ENCODE measurements at places on chromosomes 16 and 17.
A peak's percentile ranks its signal among the peaks of the same experiment; 100 is the strongest.

DNA sequence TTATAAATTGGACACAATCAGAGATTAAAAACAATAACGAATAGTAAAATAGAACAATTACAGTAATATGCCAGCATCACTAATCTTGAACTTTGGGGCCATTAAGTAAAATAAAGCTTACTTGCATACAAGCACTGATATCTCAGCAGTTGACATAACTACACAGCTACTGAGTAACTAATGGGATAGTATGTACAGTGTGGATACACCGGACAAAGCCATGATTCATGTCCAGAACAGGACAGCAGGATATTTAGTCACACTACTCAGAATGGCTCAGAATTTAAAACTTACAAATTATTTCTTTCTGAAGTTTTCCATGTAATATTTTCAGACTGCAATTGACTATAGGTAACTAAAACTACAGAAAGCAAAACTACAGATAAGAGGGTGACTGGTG lies 427.5 kb downstream of the CDH13 start:
- no peak for DNase-seq

GRCh38 chr17:48160177-48161081 lies 52.9 kb downstream of the SNX11 start:
- no peak for DNase-seq

DNA sequence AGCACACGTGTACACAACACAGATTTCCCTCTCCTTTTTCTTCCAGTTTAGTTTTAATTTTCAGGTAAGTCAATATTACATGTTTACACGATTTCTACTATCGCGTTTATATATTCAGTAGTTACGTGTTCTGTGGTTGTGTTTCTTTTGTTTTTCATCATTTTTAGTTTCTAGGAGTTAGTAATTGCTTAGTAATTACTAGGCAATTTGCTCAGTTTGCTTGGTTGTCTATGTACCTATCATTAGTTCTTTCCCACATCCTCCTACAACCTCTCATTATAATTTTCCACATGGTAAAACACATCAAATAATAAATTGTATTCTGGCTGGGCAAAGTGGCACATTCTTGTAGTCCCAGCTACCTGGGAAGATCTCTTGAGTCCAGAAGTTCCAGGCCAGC lies 24.6 kb upstream of the GUCY2D start:
- no peak for DNase-seq

DNA sequence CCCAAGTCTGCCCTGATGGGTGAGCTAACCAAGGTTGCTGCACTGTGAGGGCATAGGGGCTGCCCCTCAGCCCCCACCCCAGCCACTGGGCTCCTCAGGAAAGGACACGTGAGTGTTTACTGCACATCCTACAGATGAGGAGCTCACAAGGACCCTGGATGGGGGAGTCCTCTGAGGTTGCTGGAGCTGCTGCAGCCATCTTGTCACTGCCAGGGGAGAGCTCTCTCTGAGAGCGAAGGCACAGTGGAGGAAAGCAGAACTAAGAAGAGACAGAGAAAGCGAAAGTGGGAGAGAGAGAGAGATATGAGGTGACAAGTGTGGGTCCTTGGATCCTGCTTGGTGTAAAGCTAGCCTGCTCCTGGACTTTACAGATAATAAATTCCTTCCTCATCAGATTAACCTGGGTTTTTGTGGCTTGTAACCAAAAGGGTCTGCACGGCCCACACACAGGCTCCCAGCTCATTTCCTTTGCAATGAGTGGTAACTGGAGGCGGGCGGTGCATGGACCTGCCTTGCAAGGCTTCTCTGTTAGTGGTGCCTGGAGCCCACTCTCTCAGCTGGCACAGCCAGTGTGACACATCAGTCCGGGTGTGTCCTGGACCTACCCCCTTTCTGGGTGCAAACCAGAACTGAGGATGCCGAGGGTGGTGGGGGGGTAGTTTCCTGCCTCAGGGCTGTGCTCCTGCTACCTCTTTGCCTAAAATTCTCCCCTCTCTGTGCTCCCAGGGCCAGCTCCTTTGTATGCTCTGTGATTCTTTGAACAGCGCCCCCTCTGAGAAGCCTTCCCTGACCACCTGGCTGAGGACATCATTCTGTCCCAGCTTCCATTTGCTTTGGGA lies 14.2 kb downstream of the SNX20 start:
- DNase-seq = no peak

DNA sequence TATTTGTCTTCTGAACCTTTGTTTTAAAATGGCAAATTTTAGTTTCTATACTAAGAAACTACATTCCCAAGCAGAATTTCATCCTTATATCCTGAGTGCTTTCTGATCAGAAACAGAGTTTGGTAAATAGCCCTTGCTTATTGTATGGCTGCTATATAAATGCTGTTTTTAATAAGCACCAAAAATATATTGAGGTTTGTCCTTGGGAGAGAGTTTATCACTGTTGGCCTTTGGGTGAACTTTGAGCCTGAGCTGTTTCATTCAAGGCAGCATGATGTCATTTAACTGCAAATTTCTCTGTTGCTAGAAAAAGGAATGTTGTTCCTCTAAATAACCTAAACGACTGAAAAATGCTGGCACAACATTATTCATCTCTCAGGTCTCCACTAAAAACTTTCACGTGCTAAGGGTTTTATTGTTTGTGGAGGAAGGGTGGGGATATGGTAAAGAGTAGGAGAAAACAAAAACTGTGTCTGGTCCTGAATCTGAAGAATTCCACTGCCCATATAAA lies 334.3 kb upstream of the TBX2 start:
- DNase-seq = peak; percentile 48

GRCh38 chr16:85491058-85491771 lies 121.9 kb upstream of the GSE1 start:
- DNase-seq = peak; percentile 78

- no peak for DNase-seq
Measured at GRCh38 chr16:86931410-86931941, 353.1 kb downstream of the FOXL1 start.

DNA sequence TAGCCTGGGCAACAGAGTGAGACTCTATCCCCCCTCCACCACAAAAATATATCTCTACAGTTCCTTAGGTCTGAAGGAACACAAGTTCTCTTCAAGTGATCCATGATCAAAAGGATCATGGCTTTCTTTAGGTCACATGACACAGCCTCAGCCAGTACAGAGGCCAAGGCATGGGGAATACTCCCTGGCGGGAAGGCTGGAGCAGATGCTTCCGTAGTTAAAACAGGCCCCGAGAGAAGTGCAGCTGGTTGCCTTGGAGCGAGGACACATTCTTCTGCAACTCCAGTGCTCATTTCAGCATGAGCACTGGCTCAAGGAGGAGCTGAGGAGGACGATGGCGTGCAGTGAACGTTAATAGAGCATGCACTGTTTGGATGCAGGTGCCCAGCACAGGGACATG lies 13.5 kb downstream of the CDIP1 start:
- no peak for DNase-seq

- no peak for DNase-seq
Measured at GRCh38 chr17:69819316-69820087, 255.5 kb upstream of the KCNJ16 start.

DNA sequence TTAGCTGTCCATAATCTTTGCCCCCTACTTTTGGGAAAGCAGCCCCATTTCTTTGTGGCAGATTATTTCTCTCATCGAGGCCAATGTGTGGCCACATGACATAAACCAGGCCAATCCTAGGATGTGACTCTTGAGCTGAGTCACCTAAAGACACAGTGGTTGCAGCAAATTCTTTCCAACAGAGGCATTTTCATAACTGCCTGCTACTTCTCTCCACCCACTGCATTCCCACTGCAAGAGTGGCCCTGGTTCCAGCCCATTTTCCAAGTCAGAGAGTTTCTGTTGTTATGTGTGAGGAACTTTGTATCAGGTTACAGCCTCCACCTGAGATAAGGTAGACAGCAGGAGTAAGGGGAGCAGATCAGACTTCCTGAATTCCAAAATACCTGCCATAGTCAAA lies 195.2 kb downstream of the RGS9 start:
- DNase-seq = no peak

DNA sequence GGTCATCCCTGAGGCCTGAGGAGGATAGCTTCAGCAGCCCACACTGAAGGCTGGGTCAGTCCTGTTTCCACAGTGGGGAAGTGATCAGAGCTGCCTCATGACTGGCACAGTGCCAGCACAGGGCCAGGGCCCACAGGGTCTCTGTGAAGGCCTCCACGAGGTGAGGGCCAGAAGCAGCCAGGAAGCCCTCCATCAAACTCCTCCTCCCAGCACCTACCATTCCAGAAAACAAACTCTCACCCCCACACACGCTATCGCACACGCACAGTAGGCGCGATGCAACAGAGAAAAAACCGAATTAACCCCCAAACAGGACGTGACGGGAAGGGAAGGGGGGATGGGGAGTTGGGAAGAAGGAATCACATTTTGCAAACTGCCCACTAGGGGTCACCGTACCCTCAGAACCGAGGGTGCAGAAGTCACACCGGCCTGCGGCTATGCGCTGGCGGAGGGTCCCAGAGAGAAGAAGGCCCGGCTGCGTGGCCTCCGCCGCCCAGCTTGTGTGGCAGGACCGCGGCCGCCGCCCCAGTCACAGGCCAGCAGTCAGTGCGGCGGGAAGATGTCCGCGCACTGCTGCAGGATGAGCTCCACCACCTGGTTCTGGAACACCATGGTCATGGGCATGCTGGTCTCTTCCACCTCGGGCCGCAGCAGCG lies 37.6 kb downstream of the ARHGAP27 start:
- peak; percentile 88 for DNase-seq

DNA sequence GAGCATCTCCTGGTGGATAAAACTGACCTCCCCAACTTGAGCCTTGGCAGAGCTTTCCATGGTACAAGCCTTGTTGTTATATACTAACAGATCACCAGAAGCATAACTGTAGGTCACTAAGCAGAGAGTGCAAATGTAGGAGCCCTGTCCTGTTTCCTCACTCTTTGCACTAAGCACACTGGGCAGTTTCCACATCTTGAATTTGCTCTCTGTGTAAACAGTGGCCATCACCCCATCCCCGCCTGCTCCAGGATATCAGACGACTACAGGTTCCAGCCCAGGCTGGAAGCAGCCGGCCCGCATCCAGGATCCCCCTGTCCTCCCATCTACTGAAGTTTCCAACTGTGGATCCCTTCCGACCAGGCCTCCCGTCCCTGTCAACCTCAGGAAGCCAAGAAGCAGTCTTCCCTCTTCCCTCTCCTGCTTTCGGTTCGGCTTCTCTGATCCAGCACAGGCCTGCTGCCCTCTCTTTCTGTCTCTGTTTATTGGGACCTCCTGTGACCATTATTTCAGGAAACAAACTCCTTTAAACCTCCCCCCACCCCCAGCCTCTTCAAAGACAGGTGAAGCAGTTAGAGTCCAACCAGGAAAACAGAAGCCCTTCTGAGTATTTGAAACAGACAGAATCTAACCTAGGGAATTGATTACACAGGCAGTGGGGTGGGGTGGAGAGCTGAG lies 22.6 kb upstream of the CACNG4 start:
- DNase-seq = no peak

DNA sequence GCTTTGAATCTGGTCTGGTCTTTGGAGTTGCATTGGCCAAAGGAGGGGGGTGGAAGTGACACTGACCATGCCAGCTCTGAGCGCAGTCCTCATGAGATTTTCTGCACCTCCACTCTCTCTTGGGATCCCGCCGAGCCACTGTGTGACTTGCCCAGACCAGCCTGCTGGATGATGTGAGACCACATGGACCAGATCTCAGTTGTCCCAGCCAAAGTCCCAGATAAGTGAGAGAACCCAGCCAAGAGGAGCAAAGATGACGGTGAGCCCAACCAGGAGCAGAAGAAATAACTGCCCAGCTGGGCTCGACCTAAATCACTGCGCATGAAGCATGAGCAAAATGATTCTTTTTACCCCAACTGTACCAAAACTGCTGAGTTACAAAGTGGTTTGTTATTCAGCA lies 96.5 kb upstream of the ERCC4 start:
- no peak for DNase-seq

- DNase-seq = no peak
Measured at GRCh38 chr16:72202014-72202413, 30.1 kb upstream of the PMFBP1 start.

- no peak for DNase-seq
Measured at GRCh38 chr16:86549076-86549892, 5.8 kb downstream of the MTHFSD start.

- no peak for DNase-seq
Measured at GRCh38 chr16:1060416-1061340, 11.9 kb upstream of the SSTR5 start.

GRCh38 chr17:12037970-12038369 lies 17.3 kb downstream of the MAP2K4 start:
- DNase-seq = no peak

GRCh38 chr17:21129023-21129681 lies 2.4 kb downstream of the DHRS7B start:
- no peak for DNase-seq

- no peak for DNase-seq
Measured at GRCh38 chr16:89562939-89563338, 2.5 kb downstream of the RPL13 start.

DNA sequence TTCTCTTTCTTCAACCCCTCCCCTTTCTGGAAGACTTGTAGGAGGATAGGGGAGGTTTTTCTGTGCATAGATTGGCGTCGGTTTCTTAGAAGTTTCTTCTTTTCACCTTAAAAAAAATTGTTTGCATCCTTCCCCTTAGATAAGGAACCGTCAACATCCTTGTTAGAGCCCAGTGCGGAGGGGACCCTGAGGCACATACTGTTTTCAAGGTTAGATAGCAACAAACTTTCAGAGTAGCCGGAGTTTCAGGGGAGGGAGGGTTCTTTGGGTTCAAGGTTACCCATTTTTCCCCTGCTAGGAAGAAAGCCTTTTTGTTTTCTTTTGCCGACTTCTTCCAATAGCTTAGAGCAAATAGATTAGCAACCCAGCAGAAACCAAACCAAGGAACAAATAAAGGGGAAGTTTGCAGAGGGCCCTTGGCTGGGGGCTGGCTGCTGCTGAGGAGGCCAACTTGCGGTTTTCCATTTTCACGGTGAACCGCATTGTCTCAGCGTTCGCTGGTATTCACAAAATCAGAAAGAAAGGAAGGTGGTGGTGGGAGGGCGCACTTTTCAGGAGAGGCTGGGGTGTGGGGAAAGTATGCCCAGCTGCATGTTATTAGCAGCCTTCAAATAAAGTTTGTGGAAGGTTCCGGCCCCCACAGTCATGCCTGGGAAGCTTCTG lies 28.8 kb downstream of the MSI2 start:
- no peak for DNase-seq

- DNase-seq = no peak
Measured at GRCh38 chr17:52134641-52135040, 23.9 kb downstream of the CA10 start.

- no peak for DNase-seq
Measured at GRCh38 chr17:70588003-70588402, 418.7 kb downstream of the KCNJ2 start.

DNA sequence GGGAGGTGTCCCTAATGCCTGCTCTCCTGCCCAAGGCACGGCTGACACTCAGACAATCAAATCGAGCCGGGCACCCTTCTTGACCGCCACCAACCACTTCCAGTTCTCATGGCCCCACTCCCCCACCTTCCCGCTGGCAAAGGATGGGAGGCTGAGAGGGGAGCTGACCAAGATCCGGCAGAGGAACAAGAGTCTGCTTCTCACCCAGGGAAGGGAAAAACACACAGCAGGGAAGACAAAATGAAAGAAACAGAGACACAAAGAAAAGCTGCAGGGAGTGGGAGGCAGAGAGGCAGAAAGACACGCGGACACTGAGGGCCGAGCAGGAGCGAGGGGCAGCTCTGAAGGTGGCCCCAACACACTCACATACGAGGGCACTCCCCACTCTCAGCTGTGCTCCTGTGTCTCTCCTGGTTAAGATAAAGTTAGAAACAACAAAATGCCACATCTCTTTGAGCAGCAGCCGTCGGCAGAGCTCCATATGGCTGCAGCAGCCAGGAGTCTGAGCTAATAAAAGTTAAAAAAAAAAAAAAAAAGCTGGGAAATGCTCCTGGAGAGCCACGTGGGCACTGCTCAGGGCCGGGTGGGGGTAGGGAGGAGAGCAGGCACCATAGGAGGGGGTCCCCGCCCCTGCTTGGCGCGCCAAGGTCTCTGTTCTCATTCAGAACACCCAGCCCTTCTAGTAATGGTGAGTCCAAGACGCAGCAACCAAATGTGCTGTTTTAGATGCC lies 7.4 kb downstream of the LRRC75A start:
- DNase-seq = no peak

Data from HuH-7.5 (cell line).